ENCODE measurements at places on chromosomes 1 and 21.

DNA sequence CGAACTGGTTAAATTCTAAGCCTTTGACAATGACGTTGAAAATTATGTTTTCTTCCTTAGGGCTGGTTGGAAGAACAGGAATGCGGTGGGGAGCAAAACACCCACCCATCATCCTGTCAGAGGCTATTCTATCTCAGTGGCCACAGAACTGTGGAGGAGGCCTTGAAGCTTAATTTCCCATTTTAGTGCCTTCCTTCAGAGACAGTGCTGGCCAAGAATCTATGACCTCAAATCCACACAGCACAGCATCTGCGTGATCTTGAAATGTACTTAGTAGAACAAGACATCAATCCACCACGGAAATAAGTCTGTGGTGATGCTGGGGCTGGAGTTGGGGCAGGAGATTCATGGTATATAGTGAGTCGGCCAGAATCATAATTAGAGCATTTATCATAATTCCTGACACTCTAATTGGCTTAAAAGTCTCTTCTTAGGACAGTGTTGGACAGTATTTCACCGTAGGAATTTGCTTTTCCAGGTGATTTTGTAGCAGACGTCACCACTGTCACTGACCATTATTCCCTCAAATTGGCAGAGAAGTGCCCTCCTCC lies 113.1 kb downstream of the KCNJ6 start:
- no peak for DNase-seq

- no peak for DNase-seq
These were observed 14.6 kb downstream of the ARHGEF10L start for GRCh38 chr1:17553975-17554700.

- DNase-seq: no peak
These were observed 79.9 kb upstream of the ATP1A1 start for GRCh38 chr1:116292929-116293725.

GRCh38 chr1:114368560-114369255 lies 142.3 kb downstream of the TRIM33 start:
- DNase-seq: no peak

DNA sequence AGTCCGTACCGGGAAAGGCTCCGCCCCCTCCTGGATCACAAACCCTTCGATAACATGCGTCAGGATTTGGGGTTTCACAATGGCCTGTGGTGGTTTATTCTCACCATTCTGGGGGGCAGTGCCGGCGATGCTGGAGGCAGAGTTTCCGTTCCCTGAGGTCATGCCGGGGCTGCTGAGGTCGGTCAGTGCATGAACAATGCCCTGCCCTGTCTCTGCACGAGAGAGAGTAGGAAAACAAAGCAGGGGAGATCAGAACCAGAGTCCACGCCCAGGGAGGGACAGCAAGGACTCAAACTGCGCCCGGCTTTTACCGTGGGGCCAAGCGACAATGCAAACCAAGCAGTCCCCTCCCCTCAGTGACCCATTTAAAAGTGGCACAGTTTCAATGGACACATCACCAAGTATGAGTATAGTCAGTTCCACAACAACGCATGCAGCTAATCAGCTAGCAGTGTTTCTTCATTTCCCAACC lies 13.2 kb upstream of the A3GALT2 start:
- DNase-seq: no peak

- DNase-seq: no peak
These were observed 12.7 kb downstream of the UTP11 start for GRCh38 chr1:38025233-38025632.

- no peak for DNase-seq
These were observed 18.7 kb downstream of the DMRTB1 start for GRCh38 chr1:53477651-53478501.

DNA sequence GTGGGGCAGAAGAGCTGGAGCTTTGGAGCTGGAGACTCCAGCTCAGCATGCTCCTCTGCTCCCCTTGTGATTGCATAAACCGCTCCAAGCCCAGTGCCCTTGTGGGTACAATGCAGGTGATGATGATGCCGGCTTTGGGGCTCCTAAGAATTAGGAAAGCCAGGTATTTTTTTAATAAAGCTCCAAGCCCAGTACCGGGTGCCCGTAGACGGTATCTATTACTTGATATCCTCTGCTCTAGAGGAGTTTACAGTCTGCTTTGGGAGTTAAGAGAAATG lies 27.2 kb downstream of the TENT5C start:
- DNase-seq: no peak

Measured in stimulated activated naive CD8-positive, alpha-beta T cell treated with anti-CD3 and anti-CD28 coated beads, Interleukin-15, amount 100 ng/mL, for 72 hours (primary cell).